Spleen (tissue), 13 donors: ENCODE measurements at places on chromosomes 7 and 10. TPM values are rescaled to one million over a fixed set of nuclear protein-coding genes. Genes with fewer than 3 reads are reported as not detected.

DNA sequence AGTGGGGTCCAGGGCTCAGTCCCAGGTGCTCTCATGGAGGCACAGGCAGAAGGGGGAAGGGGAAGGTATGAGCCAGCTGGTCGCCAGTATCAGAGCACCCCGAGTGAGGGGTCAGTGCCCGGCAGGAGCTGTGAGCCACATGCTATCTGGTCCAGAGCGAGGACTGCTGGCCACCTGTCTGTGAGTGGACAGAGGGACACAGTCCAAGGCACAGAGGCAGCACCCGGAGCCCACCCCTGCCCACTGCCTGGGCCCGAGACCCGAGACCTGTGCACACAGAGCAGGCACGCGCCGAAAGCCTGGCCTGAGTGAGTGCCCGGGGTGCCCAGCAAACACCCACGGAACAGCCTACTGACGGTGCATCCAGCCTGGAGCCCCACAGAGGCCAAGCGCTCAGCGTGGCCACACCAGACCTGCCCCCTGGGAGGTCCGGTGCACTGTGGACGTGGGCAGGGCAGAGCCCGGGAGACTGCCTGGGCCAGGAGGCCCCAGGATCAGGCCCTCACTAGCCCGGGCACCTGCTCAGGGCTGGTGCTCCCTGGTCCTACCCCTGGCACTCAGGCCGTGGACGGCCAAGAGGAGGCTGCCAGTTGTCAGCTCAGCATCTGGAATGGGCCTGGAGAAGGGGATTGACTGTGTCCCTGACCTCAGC lies 29.4 kb downstream of the ADGRA1 start:
- peak; percentile 59 for DNase-seq

DNA sequence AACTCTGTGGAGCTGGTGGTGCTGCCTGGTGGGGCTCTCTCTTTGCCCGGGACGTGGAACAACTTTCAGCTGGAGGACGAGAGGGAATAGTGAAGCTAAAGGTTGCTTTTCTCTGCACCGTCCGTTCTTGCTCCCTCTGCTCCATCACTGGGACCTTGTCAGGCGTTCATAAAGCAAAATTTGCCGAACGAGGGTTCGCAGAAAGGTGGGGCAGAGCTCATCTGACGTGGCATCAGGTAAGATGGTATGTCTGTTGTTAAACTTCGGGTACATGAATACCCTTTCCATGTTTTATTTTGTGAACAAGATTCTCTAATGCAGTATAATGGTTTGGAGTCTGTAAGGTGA lies 416 bp downstream of the BBS9 start:
- no peak for DNase-seq

GRCh38 chr7:73847941-73848723 lies 5.8 kb upstream of the METTL27 start:
- peak; percentile 28 for DNase-seq

DNA sequence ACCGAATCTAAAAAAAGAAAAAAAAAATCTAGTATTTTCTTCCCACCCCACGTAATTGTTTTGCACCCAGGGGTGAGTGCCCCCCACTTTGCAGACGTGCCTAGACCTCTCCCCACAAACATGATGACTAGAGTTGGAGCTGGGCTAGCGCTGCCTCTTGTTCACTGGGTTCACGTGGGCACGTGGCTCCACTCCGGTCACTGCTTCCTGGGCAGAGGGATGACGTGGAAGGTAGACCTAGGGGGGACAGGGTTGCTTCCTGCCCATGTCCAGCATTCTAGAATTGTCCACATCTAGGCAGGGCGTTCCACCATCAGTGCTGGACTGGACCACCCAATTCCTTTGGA lies 861 bp upstream of the LIMK1 start:
- DNase-seq, result no peak

PAPOLB gene
- total RNA-seq, result not detected

DNA sequence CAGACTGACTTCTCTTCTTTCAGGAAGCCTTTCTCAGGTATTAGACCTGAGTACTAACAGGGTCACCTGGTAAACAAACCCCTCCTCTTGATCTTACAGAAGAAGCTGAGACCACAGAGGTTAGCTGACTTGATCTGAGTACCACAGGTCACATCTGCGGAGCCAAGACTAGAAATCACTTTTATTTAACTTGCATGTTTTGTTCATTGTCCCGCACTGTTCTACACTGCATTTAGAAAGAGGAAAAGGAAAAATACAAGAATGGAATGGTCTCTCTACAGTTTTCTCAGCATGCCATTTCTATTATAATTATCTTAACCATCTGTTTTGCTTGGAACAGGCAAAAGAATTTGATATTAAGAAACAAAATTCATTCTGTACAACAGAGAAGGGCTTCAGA lies 245.6 kb upstream of the ETV1 start:
- DNase-seq, result no peak

- peak; percentile 70 for DNase-seq
Observed at GRCh38 chr7:142717453-142717852, 31.8 kb upstream of the PRSS1 start.

DNA sequence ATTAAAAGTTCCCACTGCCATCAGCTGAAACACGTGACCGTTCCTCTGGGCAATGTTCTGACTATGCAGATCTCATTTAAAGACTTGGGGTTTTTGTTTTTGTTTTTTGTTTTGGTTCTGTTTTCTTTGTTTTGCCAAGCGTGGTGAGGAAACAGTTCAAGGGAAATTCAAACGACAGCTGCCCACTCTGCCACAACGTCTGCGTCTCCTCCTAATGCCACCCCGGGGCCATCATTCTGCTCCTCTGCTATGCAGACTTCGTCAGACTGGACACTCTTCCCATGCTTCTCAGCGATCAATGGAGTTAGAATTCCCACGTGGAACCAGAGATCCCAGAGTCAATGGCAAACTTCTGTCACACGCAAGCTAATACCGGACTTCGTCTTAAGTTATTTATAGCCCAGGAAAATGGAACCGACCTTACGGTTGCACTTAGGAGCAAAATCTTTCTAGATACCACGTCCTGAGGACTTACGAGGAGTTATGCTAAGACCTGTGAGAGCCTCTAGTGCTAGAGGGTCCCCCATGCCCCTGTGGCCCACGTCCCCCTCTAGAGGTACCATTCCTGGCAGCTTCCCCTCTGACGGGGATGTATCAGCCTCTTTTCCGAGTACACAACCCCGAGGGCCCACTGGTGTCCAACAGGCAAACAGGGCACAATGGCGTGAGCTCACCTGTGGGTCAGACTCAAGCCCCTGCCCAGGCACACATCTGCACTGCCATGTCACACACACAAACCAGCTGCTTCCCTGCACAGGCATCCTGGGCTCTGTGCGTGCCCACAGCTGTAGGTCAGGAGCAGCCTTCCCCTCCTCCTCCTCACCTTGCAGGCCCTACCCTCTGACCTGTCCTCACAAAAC lies 24.4 kb downstream of the EBF3 start:
- peak; percentile 65 for DNase-seq

FAM200A gene
- total RNA-seq, result 9.2 TPM

MSMB gene
- total RNA-seq, result not detected

HOXA1 gene
- total RNA-seq, result 4.1 TPM

DNA sequence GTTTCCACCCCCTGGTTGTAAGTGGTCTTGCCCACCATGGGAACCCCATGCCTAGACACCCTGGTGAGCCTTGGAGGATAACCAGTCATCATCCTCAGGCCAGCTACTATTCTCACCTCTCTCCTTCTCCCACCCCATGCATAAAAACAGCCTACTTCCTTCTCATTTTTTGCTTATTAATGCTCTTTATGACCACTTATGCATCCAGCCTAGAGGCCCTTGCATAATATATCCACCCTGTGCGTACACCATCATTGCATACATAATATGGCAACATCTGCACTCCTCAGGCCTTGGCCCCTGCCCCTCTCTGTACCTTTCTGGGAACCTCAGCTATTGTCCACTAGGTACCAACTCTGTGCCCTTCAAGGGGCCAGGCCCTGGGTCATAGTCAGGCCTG lies 91.0 kb downstream of the CDH23 start:
- peak; percentile 44 for DNase-seq

ANXA8 gene
- total RNA-seq, result not detected

DNA sequence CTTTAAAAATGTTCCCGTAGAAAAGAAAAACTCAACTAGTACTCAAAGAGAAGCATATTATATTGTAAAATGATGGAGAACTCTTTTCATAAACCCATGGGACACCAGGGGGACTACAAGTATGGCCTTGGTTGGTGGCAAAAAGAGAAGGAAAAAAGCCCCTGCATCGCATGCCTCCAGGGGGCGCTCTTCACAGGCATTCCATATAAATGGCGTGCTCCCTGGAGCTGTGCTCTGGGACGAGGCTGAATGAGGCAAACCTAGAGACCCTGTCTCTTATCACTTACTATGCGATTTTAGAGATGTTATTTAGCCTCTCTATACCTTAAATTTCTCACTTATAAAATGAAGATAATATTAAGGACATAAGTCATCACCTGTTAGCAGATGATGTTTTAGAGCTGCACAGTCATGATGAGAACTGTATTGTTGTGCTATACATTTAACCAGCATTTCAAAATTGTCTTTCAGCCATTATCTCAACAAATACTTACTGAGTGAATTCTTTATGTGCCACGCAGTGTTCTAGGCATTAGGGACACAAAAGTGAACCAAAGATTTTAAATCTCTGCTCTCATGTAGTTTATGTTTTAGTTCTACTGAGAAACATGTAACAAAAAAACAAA lies 105.8 kb downstream of the ARHGAP21 start:
- DNase-seq, result no peak

DNA sequence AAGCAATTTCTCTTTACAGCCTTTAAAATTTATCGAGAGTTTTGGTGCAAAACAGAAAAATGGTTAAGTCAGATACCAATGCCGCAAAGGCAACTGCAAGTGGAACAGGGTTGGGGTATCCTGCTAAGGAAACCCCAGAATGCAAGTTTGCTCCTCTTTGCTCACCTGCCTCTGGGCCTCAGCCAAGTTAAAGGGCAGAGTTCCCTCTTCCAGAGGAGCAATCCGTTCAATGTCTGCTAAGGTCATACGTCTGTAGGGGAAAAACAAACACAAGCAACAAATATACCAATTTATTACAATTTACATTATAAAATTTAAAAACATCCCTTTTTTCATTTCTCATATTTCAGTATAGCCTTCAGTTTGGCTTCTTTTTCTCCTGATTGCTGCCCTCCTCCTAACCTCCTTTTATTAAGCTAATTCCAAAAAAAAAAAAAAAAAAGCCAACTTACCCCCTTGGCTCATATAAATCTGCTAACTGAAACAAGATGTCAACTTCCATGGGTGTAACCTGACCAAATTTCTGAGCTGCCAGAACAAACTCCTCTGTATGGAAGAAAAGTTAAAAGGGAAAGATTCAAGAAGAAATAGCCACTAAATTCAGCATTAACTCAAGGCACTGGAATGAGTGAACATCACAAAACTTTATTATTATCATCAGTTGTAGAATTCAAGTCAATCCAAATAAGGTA lies 132.6 kb downstream of the SLC25A13 start:
- no peak for DNase-seq

GRCh38 chr7:85829817-85830432 lies 643.1 kb upstream of the SEMA3D start:
- no peak for DNase-seq

STEAP2 gene
- 4.8 TPM for total RNA-seq

RADIL gene
- total RNA-seq, result 1.2 TPM

NME8 gene
- total RNA-seq, result 2.9 TPM

- peak; percentile 33 for DNase-seq
Observed at GRCh38 chr7:2803755-2804154, 40.4 kb downstream of the GNA12 start.

DNA sequence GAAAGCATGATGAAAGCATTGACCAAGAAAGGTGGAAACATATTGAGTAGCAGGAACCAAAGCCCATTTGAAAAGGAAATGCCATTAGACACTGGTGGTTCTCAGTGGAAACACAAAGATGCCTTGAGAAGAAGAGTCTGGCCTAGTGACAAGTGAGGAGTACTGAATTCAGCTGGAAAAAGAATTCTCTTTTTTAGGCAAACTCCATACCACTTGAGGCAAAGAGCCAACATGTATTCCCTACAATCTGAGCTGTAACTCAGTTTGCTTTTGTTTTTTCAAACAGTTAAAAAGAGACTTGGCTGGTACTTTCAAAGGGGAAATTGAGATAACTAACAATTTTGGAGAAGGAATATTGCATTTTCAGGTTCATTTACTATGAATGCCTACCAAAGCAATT lies 624.0 kb downstream of the NRG3 start:
- DNase-seq, result no peak

DNA sequence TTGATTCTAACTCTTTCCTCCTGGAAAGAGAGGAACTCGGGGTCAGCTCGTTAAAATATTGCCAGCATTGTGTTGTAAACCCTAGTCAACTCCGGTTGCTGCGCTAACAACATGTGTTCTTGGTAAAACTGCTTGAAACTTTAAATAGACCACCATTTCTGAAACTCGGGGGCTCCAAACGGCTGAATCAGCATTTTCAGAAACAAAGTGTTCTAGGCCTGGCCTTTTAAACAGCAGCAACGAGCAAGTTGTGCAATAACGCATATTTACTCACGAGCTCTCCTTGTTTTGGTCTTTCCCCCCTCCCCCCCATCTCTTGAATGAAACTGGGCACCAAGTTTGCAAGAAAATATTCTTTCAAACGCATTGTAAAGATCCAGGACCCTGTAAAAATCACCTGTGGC lies 9.2 kb upstream of the GRB10 start:
- DNase-seq, result no peak

DNA sequence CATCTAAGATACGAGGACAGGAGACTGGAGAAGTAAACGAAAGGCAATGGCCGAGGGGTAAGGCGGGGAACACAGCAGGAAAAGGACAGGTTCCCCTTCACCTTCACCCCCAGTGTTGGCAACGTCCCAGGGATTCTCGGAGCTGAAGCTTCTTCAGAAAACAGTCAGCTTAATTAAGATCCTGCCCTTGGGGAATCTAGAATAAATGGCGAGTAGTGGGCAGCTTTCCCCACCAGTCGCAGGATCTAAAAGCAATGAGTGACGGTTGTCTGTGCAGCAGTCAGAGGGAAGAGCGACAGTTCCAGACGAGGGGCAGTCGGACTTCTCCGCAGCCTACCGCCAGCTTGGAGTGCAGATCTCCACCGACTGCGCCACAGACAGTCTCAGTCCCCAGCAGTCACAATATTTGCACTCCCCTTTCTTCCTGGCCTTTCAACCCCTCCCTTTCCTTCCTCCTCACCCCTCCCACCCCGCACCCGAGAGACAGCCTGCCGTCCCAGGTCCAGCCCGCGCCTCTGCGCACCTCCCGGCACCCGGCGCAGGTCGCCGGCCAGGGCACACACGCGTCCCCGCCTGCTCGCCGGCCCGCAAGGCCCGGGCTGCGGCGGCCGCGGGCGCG lies 10.9 kb upstream of the SP8 start:
- no peak for DNase-seq
